Endodermal cell (in vitro differentiated cells): ENCODE measurements at places on chromosomes 5 and 9.
A peak's percentile ranks its signal among the peaks of the same experiment; 100 is the strongest.

- DNase-seq, result peak; percentile 61
Measured at GRCh38 chr5:167945542-167946384, 345.7 kb upstream of the WWC1 start.

- DNase-seq, result no peak
Measured at GRCh38 chr5:158390577-158390976, 531.6 kb upstream of the CLINT1 start.

DNA sequence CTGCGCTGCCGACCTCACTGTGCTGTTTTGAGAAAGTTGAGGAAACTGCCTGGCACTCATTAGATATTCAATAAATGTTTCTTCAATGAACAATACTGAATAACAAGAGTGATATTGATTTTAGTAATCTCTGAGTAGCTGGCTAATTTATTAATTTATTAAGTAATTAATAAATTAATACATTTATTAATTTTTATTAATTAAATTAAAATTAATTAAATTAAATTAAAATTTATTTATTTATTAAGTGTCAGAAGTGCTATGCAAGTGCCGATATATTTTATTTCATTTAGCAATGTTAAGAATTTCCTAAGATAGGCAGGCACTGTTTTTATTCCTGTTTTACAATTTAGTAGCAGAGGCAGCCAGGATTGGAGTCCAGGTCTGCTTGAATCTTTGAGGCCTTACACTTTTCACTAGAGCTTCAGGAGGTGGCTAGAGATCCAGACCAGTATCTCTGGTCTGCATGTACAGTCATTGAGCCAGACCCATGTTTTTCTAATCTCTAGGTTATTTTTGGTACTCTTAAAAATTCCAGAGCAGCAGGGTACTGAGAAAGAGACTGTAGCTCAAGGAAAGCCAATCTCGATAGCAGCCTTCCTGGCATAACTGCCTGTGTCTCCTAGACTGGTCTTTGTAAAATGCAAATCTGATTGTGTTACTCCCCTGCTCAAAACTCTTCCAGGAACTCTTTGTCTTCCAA lies 109.2 kb downstream of the ARHGEF28 start:
- no peak for DNase-seq

DNA sequence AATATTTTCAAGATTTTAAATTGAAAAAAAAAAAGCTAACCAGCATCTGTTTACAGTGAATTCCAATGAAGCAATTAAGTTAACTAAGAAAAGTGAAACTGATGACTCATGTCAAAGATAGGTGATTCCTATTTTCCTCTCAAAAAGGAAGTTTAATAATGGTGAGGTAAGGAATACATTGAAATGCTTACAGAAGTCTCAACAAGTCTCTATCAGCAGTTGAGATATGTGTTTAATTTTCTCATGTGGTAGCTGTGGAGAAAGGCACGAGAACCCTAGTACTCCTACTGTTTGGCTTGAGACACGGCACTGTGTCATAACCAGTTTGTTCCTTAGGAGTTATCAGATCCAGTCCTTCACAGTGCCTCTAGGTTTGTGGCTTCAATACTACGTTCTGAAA lies 114.5 kb downstream of the SLC25A46 start:
- no peak for DNase-seq

DNA sequence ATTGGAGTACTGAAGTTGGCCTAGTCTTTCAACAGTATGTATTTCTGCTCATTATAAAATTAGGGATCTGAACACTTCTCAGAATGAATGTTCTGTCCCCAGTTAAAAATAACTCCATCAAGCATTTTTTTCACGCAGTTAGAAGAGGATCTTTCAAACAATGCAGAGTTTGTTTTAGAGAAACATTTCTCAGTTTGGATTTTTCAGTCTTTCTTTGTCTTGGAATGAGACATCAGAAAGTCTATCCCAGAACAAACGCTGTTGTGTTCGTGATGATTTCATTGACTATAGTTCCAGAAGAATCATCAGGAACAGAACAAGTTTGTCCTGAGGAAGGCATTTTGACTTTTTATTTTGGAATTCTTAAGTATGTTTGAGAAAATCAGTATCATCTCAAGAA lies 218.7 kb downstream of the ARRDC3 start:
- no peak for DNase-seq

DNA sequence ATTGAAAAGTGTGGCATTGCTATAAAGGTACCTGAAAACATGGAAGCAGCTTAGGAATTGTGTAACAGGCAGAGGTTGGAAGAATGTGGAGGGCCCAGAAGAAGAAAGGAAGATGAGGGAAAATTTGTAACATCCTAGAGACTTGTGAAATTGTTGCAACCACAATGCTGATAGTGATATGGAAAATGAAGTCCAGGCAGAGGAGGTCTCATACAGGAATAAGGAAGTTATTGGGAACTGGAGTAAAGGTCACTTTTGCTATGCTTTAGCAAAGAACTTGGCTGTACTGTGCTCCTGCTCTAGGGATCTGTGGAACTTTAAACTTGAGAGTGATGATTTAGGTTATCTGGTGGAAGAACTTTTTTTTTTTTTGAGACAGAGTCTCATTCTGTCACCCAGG lies 43.5 kb downstream of the PTPDC1 start:
- no peak for DNase-seq

- DNase-seq, result no peak
Measured at GRCh38 chr5:67291671-67292070, 95.1 kb upstream of the CD180 start.

GRCh38 chr5:143401227-143402016 lies 2.1 kb downstream of the NR3C1 start:
- no peak for DNase-seq
